Stimulated activated CD4-positive, alpha-beta T cell treated with anti-CD3 and anti-CD28 coated beads, Interleukin-1b, Interleukin-23, amount 100 ng/mL, for 4 hours (primary cell): ENCODE measurements at places on chromosomes 12 and 14.

DNA sequence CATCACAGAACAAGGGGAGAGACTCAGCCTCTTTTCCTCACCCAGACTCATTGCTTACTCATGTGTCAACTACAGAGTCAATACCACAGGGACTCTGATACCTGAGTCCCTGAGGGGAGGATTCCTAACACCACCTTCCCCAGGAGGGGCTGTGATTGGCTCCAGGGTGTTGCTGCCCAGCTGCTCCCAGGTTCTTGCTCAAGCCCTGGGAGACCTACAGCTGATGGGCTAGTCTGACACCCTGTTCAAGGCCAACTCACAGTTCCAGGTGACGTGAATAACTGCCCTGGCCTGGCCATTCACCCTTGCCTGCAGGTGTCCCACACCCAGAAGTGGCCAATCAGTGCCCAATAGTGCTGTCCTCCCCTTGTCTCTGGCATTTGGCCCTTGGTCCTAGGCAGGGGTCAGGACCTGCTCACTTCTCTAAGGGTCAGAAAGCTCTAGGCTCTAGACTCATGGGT lies 8.6 kb downstream of the SPRYD4 start:
- no peak for DNase-seq

DNA sequence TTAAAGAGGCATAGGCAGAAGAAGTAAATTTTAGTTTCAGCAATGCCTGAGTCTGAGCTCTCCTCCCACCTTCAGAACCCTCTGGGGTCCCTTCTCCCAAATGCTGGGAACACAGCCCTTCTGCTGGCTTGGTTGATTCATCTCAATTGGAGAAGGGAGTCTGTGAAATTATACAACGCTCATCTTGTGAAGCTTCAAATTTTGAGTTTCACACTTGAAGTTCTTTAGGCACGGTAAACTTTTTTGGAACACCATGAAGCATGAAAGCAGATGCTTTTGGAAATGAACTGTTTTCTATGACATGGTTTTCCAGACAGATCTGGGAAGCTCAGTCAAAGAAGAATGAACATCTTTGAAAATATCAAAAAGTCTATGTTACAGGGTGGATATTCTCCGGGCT lies 69.9 kb downstream of the TBK1 start:
- no peak for DNase-seq

DNA sequence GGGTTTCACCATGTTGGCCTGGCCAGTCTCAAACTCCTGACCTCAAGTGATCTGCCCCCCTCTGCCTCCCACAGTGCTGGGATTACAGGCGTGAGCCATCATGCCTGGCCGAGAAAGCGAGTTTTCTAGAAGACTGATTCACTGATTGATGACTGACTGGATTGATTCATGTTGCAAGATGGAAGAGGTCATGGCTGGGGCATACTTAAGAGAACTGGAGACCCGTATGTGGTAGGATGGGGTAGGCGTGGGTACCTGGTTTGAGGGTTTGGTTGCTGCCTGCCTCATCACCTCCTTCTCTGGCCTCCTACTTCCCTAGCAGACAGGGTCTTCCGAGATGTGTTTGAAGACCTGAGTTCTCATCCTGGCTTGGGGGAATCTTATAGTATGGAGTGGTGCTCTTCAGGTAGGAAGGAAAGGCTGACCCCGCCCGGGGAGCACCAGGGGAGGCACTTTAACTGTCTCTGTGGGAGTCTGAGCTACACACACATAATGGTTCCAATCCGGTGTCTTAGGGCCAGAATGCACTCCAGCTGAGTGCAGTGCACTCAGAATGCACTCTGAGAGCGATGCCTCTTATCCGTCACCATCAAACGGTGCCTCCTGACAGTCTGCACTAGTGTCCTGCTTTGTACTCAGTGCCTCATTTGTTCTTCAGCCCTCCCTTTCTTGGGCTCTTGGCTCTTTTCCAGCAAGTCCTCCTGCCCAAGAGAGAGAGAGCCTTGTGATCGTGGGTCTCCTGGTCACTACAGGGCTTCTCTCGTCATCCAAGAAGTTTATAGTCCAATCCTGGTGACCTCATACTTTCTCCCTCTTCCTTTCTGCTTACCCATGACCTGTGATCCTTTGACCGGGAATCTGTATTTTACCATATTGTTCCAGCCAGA lies 19.7 kb downstream of the PLEKHG3 start:
- no peak for DNase-seq

GRCh38 chr12:27824126-27824842 lies 44.2 kb upstream of the MANSC4 start:
- no peak for DNase-seq

DNA sequence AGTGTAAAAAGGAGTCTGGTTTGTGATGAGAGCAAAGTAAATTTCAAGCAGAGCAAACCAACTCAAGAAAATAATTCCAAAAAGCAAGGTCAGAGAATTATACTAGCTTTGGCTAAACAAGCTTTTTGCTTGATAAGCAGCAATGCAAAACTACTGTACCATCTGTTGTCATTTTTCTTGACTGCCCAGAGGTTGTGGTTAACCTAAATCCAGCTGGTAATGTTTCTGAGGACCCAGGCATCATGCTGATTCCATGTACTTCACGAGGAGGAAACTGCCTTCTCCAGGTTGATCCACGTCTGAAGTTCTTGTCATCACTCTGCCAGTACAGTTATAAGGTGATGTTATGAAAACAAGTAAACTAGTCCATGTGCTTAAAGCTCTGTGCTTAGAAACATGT lies 185.2 kb downstream of the ACSS3 start:
- DNase-seq: no peak

DNA sequence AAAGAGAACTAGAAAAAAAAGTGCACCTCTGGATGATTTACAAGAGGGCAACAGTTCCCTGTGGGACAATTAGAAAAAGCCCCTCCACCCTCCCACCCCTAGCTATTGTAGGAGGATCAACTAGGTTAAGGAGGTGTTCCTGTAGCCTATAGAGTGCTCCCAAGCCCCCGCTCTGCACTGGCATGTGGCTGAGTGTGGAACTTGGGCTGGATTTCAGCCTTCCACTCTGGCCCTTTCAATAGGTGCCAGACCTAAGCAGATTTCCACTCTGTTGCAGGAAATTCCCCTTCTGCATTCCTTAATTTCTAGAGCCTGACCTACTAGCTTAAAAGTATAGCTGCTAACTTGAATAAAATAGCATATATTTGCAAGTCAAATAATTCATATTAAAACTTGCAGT lies 2.8 kb downstream of the NFATC4 start:
- no peak for DNase-seq

GRCh38 chr12:11863478-11863906 lies 207.2 kb upstream of the BCL2L14 start:
- no peak for DNase-seq

- DNase-seq: no peak
Observed at GRCh38 chr12:66751432-66752113, 72.7 kb upstream of the GRIP1 start.

DNA sequence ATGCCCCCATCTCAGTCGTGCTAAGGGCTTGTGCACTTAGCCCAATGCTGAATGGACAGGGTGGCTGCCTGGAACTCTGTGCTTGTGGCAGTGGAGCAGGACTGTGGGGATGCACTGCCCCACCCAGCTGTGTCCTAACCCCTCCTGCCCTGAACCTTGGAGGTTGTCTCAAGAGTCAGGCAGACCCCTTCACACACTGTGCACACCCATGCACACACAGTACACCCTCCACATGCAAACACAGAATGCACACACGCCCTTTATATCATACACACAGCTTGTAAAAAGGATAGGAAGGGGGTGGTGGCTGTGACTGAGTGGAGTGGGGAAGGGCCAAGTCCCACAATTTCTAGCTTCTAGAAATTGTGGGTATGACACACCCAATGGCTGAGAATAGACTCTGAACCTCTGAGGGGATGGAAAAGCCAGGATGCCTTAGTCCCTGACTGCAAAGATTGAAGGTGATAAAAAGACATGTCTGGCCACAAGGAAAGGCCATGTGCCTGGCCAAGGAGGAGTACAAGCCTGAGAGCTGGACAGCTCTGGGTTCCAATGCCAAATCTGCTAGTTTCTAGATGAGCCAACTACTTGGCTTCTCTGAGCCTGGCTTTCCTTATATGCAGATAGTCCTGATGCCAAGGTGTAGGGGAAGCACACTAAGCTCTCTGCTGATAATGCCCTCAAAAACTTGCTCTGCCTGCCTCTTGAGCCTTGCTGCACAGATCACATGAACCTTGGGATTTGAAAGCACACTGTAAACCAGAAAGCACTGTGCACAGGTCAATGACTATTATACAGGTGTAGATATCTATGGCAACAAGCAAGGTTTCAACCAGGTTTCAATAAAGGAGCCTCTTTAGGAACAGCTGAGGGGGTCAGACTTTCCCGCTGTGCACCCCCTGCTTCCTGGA lies 8.4 kb downstream of the KRT8 start:
- no peak for DNase-seq

GRCh38 chr12:85531341-85531740 lies 251.3 kb downstream of the ALX1 start:
- DNase-seq: no peak

DNA sequence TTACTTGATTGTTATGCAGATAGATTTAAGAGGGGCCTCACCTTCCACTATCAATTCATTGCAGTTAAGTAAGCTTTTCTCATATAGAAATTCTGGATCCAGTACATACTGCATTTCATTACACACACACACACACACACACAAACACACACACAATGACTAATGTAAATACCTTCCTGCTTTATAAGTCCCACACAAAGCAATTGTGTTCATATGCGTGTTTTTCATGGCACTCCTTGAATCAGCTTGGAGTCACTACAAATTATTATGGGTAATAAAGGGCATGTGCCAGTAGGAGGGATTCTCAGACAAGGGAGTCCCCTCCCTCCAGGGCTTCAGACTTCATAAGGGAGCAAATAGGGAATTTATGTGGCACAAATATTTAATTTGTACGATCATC lies 4.5 kb downstream of the MIPOL1 start:
- DNase-seq: no peak

GRCh38 chr12:62709311-62709710 lies 225.6 kb downstream of the PPM1H start:
- DNase-seq: no peak

- DNase-seq: no peak
Observed at GRCh38 chr14:31189346-31190218, 18.0 kb downstream of the HECTD1 start.

DNA sequence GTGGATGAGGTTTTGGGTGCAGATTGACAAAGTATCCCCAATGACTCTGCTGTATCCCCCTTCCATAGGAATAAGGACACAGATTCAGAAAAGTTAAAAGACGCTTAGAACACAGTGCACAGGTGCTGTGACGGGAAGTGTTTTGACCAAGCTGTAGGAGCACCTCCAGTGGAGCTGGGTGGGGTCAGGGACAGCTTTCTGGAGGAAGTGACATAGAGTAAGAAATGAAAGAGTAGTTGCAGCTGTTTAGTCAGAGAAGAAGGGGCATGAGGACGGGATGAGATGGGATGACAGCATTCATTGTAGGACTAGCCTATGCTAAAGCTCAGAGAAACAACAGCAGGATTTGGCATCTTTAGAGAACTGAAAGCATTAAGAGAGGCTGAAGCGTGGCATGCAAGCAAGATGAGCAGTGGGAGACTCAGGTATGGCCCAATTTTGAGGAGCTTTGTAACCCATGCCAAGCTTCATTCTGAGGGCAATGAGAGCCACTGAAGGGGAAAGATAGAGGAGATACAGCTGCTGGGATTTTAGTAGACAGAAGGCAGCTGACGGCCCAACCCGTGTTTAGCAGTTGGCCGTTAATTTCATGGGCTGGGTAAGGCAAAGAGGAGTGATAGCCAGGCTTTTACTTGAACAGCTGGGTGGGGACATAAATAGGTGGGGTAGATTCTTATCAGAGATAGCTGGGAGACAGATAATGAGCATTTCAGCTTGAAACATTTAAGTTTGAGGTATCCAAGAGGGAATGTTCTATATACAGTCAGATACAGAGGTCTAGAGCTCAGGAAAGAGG lies 131.8 kb upstream of the KRAS start:
- DNase-seq: no peak
